Spinal cord (tissue), 10 donors: ENCODE measurements at places on chromosomes 12 and 14. TPM values are rescaled to one million over a fixed set of nuclear protein-coding genes. Genes with fewer than 3 reads are reported as not detected.
A peak's percentile ranks its signal among the peaks of the same experiment; 100 is the strongest.

- no peak for DNase-seq
Observed at GRCh38 chr12:27285403-27285802, 41.3 kb downstream of the STK38L start.

- DNase-seq, result no peak
Observed at GRCh38 chr12:63844391-63845341, at the start of gene SRGAP1. Gene SRGAP1, plus strand, starts transcription at chr12:63844700. Its CDS starts 117 bp downstream, at chr12:63844817.

- DNase-seq, result no peak
Observed at GRCh38 chr12:98644433-98644711, 216 bp downstream of the IKBIP start.

GRCh38 chr14:61569812-61570548 lies 125.3 kb upstream of the HIF1A start:
- DNase-seq, result no peak

DNA sequence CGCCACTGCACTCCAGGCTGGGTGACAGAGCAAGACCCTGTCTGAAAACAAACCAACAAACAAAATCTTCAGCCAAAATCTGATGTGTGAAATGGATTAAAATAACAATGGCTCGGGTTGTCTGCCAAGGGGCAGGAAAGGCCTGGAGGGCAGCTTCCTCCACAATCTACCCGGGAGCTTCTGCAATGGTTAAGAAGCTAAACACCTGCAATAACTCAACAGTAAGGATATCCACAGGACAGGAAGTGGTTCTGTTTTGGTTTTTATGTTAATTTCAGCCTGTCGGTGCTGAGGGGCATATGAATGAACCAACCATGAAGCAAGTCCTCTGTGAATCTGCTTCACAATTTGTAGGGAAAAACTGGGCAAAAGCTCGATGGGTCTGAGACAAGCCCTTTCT lies 34.4 kb downstream of the RAD52 start:
- DNase-seq, result no peak

GRCh38 chr14:37824939-37825712 lies 229.7 kb downstream of the TTC6 start:
- DNase-seq, result no peak

- DNase-seq, result no peak
Observed at GRCh38 chr14:90000935-90001334, 45.2 kb downstream of the TDP1 start.

DNA sequence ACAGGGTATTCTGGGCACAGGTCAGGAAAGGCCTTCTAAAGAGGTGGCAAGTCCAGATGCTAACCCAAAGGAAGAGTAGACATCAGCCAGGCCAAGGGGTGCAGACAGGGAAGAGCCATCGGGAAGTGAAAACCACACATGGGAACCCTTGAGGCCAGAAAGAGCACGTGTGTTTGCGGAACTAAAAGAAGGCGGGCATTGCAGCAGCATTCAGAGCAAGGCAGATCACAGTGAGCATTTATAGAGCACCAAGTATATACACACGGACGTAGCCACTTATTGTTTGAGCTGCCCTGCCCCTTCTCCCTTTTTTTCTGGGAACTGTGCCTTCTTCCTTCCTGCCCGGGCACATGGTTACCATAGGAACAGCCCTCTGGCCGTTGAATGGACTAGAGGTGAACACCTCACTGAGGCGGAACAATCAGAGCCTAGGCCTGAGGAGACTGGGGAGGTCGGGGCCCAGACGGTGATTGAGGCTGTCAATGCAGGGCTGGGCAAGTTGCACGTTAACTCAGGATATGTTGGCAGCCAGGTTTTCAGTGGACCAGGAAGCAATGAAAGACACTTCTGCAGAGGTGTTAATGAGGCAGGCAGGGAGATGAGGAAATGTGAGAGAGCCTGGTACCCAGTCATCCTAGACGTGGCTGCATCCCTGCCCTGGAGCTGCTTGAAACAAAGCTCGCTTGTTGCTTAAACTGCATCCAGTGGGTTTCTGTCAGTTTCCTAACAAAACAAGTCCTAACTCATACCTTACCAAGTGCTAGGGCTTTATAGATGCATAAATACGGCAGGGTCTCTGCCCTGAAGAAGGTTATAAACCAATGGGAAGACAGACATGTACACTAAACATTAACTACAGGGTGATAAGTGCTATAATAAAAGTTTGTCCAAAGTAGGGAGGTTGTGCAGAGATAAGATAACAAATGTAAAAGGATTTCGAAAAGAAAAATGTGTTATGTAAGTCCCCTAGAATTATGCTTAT lies 34.2 kb downstream of the MOAP1 start:
- DNase-seq, result no peak

- DNase-seq, result peak; percentile 79
Observed at GRCh38 chr14:68088451-68088854, 268.9 kb downstream of the RAD51B start.

DNA sequence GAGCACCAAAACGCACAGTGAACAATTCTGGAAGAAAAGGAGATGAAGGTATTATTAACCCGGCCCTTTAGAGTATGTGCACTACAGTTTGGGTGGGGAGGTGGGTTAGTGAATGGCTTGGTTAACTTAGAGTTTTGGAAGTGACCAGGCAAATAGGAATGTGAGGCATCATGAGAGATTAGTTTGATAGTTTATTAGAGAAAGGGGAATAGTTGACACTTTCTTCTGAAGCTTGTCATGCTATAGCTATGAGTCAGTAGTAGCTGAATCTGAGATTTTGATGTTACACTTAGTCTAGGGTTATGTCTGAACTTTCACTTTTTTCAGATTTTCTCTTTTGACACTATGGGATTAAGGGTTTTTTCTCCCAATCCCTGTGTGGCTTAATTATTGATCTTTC lies 567.2 kb downstream of the SNAPC1 start:
- DNase-seq, result no peak

DNA sequence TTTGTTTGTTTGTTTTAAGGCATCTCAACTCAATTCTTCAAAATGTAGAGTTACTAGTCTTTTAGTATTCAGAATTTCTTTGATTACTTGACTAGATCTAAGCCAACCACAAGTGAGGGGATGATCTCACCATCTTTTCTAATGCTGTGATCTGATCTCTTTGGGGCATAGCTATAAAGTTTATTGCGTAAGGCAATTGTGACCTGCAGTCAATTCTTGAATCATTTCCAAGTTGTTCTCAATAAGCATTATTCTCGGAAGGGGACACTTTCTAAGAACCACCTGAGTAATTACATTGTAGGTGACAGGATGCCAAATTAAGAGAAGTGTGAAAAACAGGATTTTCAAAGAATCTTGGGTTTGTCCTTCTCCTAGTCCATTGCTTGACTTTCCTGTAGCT lies 13.1 kb downstream of the DACT1 start:
- DNase-seq, result no peak

GRCh38 chr12:52401926-52402325 lies 4.2 kb downstream of the KRT82 start:
- no peak for DNase-seq

ALDH2 gene
- 45.4 TPM for total RNA-seq

RESF1 gene
- 29.9 TPM for total RNA-seq

CMA1 gene
- not detected for total RNA-seq

IQSEC3 gene
- 7.8 TPM for total RNA-seq

CCDC60 gene
- 3.7 TPM for total RNA-seq

USP44 gene
- total RNA-seq, result 4.4 TPM

SEL1L gene
- total RNA-seq, result 82.7 TPM
